ENCODE measurements at places on chromosomes 3 and 15.

- DNase-seq: no peak
Observed at GRCh38 chr3:108509871-108510270, 525 bp downstream of the MYH15 start.

DNA sequence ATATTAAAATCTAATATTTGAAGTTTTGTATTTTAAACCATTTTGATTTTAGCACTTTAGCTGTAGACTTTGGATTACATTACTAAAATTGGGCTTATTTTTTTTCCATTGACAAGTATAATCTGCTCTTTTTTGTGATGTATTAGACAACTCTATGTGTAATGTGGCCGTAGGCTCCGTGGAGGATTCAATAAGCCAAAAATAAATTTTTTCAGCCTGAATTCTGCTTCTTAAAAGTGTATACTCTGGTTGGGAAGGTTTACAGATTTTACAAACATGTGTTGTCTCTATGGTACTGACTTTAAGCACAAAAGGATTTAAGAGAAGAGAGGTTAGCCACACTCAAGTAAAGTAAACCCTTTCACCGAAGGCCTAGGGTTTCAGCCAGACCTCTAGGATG is 110.8 kb downstream of the PLCL2 start:
- no peak for DNase-seq

GRCh38 chr3:128394033-128394432 is 72.7 kb downstream of the DNAJB8 start:
- no peak for DNase-seq

DNA sequence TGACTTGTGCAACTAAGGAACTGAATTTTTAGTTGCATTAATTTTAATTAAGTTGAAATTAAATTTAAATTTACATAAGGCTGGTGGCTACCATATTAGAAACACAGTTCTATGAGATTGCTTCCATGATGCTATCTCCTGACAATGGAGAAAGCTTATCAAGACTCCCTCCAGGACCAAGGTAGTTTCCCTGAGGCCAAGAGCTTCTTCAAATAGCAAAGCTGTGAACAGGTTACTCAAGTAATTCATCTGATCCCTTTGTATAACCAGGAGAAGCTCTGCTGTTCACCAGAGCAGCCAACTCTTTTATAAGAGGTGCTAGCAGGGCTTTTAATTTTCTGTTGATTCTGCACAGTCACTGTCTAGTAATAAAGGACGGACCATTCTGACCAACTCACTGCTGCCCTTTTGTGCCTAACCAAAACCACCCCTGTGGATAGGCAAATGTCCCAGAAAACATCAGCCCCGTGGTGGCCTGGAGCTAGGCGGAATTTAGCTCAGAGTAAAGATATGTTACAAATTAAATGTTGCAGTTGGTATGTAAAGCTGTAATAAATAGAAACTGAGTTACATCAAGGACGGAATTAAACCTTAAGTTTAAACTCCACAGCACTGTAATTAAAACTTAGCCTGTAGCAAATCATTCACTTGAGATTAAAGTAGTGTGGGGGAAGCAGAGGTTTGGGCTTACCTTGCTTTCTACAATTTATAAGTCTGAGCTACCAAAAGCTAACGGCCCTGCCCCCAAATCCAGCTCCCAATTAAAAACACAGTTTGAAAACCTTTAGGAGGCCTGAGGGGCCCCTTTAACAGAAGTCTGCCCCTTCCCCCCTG is 55.6 kb upstream of the LRTM1 start:
- DNase-seq: no peak

DNA sequence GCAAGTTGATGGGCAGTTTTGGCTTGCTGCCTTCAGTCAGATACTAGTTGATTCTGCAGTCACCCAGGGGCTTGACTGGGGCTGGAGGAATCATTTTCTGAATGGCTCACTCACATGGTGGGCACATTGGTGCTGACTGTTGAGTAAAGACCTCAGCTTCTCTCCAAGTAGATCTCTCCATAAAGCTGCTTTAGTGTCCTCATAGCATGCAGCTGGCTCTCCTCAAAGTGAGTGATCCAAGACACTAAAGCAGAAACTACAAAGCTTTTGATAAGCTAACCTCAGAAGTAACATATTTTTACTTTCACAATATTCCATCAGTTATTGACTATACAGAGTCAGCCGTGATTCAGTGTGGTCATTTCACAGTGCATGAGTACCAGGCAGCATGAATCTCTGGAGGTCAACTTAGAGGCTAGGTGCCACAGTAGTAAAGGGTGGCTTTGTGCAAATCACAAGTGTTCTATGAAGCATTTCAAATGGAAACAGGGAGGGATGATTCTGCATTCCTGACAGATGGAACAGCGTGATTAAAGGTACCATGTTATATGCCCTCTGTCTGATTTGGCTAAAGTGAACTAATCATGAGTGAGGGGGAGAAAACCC is 24.3 kb upstream of the ATP8B4 start:
- no peak for DNase-seq

GRCh38 chr15:43408789-43409188 is 37.9 kb downstream of the TUBGCP4 start:
- no peak for DNase-seq

- no peak for DNase-seq
Observed at GRCh38 chr15:68353421-68354135, 76.0 kb downstream of the FEM1B start.

- DNase-seq: no peak
Observed at GRCh38 chr15:51793521-51794305, 35.7 kb upstream of the TMOD3 start.

GRCh38 chr15:66721954-66722353 is 19.9 kb downstream of the SMAD6 start:
- DNase-seq: no peak

DNA sequence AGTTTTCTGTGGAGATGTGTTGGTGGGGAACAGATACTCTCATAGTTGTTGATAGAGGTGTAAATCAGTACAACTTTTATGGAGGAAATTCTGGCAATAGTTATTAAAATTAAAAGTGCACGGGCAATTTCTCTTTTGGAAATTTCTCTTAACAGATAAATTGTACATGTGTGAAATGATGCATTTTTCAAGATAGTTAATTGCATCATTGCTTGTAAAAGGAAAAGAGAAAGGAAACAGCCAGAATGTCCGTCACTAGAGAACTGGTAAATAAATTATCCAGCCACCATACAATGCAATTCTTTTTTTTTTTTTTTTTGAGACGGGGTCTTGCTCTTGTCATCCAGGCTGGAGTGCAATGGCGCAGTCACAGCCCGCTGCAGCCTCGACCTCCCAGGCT is 14.2 kb downstream of the ZNF710 start:
- DNase-seq: no peak

DNA sequence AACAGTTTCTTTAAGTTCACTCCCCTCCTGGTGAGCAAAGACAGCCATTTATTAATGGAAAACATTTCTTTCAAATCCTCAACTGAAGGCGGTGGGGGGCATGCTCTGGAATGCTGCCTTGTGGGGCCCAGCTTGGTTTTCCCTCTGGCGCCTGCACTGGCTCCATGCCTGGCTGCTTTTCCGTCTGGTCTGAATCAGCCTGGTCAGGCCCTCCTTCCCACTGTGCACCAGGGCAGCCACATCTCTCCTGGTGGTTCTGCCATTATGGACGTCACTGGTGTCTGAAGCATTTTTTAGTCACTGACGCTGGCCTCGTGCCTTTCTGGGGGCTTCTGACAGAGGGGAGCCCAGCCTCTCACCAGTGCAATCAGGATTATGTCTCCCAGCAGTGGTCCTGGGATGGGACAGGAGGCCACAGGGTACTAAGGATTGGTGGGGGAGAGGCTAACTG is 57.6 kb upstream of the APEH start:
- no peak for DNase-seq

DNA sequence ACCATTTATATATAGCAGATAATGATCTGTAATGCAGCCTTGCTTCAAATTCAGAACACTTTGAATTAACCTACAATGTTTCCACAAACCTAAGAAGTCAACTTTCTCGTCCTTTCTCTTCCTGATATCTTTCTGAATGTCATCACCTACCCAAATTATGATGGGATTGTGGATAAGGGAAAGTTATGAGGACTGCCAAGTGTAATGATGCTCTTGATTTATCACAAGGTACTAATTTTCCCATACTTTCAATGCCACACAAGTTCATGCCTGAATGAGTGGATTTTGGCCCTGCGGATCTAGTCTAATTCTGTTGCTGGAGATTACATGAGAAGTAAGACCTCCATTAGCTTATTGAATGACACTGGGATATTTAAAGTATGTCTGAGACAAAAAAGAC is 82.6 kb upstream of the NANOGP8 start:
- no peak for DNase-seq

GRCh38 chr3:96483781-96484180 is 330.6 kb upstream of the EPHA6 start:
- no peak for DNase-seq

GRCh38 chr15:99155961-99156443 is 51.1 kb downstream of the SYNM start:
- no peak for DNase-seq

GRCh38 chr3:22671848-22672247 is 531.3 kb upstream of the UBE2E2 start:
- DNase-seq: no peak

GRCh38 chr3:13532631-13533030 is 16.3 kb upstream of the FBLN2 start:
- DNase-seq: no peak

GRCh38 chr3:156211583-156211982 is 91.2 kb downstream of the KCNAB1 start:
- no peak for DNase-seq

- no peak for DNase-seq
Observed at GRCh38 chr3:37819591-37819990, 42.1 kb upstream of the CTDSPL start.

- DNase-seq: no peak
Observed at GRCh38 chr15:35323141-35323540, 222.8 kb downstream of the DPH6 start.

DNA sequence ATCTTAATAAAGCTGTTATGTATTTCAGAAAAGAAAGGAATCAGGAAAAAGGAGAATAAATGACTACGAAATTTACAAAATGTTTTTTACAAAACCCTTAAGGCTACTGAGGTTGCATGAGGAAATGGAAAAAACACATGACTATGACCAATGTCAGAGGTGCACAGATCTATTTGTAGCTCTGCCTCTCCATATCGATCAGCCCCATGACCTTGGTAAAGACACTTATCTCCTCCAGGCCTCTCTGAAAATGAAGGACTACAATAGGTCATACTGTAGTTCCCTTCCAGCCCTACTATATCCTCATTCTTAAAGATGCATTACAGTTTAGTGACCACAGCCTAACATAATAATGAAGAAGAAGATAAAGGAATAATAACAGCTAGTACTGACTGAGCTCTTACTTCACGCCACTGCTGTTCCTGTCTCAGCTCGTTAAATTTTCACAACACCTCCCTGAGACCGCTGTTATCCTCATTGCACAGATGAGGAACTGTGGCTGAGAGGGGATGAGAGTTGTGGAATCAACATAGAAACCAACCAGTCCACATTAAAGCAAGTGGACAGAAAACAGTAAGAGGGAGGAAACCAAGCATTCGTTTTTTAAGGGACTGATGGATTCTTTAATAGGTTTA is 163.2 kb downstream of the MAGI1 start:
- no peak for DNase-seq

DNA sequence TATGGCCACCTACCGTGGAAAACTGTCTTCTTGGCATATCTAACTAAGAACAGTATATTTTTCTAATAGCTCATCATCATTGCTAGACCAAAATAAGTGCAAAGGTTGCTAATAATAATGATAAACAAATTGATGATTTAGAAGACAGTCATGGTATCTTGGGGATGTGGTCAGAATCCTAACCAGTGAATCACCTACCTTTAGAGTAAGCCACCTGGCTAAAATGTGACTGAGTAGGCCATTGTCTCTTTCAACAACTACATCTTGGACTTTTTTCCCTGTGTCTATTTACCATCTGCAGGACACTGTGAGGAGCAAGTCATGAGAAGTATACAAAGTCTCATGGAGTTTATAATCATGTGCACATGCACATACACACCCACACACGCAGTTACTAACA is 273.5 kb upstream of the SEMA6D start:
- no peak for DNase-seq

DNA sequence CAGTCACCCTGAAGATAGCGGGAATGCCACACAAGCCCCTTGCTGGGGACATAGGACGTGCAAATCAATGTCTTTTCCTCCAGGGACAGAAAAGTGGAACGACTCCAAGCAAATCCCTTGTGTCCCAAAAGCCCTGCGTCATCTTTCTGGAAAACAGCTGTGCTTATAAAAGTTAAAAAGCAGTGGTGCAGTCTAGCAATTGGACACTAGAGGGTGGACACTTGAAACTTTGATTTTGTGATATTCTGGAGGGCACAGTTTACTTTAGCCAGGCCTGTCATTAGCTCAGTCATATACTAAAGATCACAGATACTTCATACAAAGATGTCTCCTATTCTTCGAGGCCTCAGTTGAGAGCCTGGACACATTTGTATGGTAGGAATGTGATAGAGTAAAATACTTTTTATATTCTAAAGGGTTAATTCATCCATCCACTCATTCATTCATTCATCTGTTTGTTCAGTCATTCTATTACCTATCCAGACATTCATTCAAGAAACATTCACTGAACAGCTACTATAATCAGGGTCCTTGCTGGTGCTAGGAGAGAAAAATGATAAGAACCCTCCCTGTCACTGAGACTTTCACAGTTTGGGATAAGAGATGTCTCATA is 63.8 kb upstream of the ANKRD34C start:
- DNase-seq: no peak
